Fibroblast of mammary gland (primary cell): ENCODE measurements at places on chromosomes 5 and 9.

DNA sequence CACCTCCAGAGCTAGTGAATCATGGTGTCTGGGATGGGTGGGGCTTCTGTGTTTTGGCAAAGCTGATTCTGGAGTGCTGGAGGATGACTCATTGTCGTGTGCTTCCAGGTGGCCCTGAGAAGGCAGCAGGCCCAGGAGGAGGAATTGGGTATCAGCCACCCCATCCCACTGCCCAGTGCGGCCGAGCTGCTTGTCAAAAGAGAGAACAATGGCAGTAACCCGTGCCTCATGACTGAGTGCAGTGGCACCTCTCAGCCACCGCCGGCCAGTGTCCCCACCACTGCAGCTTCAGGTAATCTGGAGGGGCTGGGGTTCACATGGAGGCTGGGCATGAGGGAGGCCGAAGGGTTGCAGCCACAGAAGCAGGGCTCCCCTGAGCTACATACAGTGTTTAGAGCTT is 5.4 kb downstream of the DMRT1 start:
- DNase-seq: no peak

DNA sequence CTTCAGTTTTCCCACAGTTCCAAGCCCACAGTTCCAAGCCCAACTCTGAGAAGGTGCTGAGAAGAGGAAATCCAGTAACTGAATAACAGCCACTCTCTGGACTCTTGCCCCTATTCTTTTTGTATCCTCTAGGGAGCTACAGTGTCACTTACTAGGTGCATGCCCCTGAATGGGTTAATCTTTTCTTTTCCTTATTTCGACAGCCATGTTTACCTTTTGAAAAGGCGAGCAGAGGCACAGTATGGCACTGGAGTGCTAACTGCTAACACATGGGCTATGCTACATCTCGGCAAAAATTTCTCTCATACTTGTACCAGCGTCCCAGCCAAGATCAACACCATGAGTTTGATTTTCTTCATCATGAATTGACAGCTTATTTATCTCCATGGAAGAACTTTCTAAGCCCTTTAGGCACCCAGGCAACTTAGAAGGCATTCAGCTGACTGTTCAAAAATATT is 222.6 kb downstream of the EBF1 start:
- DNase-seq: no peak

DNA sequence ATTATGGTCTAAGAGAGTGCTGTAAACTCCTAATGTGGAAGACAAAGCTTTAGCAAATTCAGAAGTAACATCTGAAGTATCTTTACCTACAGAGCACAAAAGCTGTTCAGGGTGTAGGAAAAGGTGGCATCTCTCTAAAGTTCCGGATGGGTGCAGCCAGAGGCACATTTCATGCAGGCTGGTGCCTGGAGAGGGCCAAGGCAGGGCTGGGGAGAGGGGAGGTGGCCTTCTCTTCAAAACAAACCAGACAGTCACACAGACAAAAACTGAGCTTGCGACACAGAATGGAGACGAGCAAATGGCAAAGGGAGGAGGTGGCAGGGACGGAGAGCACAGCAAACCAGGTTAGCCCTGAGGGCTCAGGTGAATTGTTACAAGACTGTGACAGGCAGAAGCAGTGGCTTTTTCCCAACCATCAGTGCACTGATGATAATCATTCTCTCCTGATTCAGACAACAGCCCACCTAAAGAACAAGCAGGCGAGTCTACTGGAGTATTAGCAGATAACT is 121.5 kb upstream of the PCA3 start:
- DNase-seq: no peak

DNA sequence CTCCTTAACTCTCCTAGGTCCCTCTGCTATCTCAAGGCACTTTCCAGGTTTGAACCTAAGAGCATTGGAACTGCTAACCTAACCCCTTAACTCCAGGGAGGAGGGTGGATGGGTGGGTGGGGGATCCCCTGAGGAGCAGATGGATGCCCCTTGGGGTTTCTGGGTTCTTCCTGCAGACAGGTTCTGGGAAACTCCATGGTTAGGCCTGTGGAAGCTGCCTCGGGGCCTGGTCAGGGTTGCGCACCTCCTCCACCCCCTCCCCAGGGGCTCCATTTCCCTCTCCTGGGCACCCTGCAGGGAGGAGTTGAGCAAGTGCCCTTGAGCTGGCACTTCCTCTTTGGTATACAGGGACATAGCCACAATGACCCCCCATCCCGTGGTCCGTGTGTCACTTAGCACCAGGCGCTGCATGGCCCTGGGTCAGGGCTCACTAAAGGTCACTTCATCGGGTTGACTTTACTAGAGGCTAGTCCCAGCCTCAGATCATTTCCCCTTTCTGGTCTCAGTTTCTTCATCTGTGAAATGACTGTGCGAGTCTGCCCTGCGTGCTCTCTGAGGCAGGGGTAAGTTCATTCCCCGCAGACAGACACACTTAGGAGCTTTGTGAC is 16.0 kb downstream of the CXXC5 start:
- no peak for DNase-seq

DNA sequence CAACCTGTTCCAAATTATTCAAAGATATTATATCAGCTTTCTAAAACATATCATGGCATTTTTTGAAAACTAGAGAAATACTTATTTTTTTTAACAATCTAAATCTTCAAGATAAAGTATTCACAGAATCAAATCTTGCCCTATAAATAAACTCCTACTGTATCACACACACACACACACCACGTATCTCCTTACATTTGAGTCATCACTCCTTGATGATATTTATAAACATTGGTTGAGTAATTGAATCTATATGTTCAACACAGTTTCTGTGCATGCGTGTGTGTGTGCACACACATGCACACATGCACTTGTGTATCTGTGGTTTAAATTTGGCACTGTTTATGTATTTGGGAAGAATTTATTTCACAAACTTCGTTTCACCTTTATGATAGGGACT is 1716.4 kb downstream of the EFNA5 start:
- DNase-seq: no peak

DNA sequence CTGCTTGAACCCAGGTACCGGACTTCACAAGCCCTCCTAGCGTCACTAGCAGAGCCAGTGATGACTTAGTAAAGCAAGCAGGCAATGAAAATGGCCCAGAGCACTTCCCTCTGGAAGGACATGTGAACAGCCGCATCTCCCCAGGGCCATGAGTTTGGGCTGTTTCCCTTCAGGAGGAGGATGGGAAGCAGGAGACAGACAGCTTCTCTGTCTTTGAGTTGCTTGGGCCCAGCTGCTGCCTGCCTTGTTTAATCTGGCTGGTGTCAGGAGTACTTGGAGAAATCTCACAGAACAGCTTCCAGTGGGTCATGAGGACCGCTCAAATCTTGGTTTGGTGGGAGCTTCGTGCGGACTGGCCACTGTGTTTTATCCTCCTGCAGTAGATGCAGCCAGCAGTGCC is 25.4 kb upstream of the WWC1 start:
- DNase-seq: no peak

DNA sequence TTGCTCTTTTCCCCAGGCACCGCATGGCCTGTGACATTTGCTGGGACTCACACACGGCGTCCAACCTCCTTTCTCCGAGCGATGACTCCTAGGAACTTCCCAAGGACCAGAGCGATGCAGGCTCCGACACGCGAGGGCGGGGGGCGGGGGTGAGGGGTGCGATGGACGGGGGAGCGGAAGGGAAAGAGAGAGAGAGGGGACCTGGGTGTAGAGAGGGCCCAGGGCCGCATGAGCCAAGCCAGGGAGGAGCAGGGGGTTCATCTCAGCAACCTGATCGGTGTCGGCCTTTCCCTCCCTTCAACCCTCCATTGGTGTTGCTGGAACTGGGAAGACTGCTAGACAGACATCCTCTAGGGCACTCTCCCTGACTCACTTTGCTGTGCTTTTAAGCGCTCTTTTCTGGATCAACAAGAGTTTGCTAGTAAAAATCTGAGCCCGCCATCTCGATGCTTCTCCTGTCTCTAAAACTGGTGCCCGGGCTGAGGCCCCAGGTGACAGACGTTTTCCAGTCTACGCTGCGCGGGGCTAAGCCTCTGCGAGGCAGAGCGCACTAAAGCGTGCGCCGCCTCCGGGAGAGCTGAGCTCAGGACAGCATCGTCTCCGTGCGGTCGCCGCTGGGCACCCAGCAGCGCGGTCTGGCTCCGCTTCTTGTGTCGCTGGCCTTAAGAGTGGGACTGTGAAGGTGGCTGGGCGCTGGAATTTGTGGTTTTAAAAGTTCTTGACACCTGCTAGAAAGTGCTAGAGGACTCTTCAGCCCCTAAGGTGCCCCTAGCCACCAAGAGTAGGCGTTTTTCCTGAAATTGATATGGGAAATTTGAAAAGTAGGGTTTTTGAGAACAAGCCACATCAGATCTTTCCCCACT is 1.0 kb upstream of the TSLP start:
- peak; percentile 30 for DNase-seq

GRCh38 chr9:114049441-114050225 is 28.5 kb downstream of the AMBP start:
- no peak for DNase-seq

DNA sequence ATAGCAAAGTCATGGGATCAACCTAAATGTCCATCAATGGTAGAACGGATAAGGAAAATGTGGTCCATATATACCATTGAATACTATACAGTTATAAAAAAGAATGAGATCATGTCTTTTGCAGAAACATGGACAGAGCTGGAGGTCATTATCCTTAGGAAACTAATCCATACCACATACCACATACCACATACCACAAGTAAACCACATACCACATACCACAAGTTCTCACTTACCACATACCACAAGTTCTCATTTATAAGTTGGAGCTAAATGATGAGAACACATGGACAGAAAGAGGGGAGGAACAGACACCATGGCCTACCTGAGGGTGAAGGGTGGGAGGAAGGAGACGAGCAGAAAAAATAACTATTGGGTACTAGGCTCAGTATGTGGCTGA is 154.6 kb upstream of the GHR start:
- DNase-seq: peak; percentile 64

- peak; percentile 65 for DNase-seq
Measured at GRCh38 chr9:105608721-105609598, 51.0 kb downstream of the FKTN start.

GRCh38 chr5:88488130-88488529 is 219.5 kb upstream of the TMEM161B start:
- no peak for DNase-seq

DNA sequence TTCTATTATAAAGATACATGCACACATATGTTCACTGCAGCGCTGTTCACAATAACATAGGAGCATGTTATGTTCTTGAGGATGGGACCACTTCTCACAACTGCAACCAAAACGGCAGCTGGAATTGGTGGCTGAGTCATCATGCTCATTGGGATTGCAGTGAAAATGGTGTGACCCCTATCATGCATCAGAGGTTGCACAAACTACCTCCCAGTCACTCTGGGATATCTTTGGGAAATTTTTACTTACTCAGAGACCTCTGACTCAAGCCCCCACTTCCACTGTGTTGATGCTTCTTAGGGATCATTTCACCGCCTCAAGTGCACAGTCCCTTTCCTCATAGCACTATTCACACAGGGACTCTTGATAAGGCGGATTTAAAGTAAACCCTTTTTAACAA is 474.1 kb downstream of the BNC2 start:
- peak; percentile 93 for DNase-seq

DNA sequence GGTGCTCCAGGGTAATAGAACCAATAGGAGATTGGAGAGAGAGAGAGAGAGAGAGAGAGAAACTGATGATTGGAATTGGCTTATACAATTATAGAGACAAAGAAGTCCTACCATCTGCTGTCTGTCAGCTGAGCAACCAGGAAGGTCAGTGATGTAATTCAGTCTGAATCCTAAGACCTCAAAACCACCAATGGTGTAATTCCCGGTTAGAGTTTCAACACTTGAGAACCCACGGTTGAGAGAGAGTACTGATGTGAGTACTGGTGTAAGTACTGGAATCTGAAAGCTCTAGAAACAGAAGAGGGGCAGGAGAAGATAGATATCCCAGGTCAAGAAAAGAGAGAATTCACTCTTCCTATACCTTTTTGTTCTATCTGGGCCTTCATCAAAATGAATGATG is 775.8 kb downstream of the EFNA5 start:
- DNase-seq: peak; percentile 5

DNA sequence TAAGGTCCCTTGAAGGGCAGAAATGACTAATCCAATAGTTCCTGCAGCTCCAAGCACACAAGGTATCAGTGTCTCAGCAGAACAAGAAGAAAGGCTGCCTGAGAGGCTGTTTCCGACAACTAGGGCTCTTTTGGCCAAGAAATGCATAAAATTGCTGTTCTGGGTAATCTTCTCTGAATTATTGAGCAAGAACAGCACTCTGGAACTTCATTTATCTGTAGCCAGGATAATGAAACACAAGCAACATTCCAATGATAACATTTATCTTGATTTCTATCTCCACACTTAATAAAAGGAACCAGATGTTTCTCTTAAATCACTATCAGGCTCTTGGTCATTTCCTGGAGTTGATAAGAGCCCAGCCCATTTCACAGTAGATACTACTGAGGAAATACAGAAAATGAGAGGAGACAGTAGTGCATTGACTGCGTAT is 17.0 kb upstream of the AUH start:
- peak; percentile 66 for DNase-seq

- no peak for DNase-seq
Measured at GRCh38 chr5:77863181-77863580, 87.0 kb upstream of the TBCA start.

- no peak for DNase-seq
Measured at GRCh38 chr9:121822093-121823085, 171.0 kb downstream of the DAB2IP start.

- no peak for DNase-seq
Measured at GRCh38 chr5:6633469-6634245, 417 bp downstream of the SRD5A1 start.

DNA sequence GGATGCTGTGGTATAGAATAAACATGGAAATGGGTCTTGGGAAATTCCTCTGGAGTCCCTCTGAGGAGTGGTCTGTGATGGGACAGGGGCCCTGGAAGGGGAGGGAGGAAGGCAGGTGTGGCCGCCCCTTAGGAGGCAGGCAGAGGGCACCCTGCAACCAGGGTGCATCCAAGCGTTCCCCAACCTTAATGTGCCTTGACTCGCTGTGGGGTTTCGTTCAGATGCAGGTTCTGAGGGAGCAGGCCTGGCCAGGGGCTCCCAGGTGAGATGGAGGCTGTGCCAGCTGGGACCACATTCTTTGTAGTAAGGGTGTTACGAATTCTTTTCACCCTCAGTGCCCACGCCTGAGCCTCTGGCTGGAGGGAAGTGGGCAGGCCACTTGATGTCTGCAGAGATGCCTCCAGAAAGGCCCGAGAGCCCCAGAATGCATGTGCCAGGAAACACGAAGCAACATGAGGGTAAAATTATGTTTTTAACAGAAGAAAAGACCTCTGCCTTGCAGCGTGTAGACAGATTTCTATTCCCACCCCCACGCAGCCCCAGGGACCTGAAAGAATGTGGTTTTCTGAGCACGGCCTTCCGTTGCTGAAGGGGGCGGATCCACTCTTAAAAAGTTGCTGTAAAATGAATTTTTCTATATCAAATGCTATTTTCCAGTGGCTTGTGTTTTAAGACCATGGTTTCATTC is 150.4 kb upstream of the IER5L start:
- DNase-seq: peak; percentile 34

GRCh38 chr9:99029083-99029645 is 75.7 kb upstream of the TGFBR1 start:
- DNase-seq: no peak

- DNase-seq: no peak
Measured at GRCh38 chr5:129113867-129114266, 19.3 kb downstream of the ISOC1 start.

GRCh38 chr5:152883066-152883775 is 478.1 kb upstream of the NMUR2 start:
- no peak for DNase-seq

GRCh38 chr9:105393576-105394344 is 54.1 kb upstream of the FSD1L start:
- no peak for DNase-seq
